ENCODE measurements at places on chromosomes 3 and 15.

GRCh38 chr3:129199366-129199765, 15.7 kb upstream of the CNBP start:
- DNase-seq, result no peak

GRCh38 chr3:105228696-105229095, 138.0 kb upstream of the ALCAM start:
- no peak for DNase-seq

GRCh38 chr3:193574488-193575070, 18.4 kb upstream of the OPA1 start:
- DNase-seq, result no peak

GRCh38 chr3:169827712-169828111, 15.0 kb upstream of the LRRC34 start:
- no peak for DNase-seq

DNA sequence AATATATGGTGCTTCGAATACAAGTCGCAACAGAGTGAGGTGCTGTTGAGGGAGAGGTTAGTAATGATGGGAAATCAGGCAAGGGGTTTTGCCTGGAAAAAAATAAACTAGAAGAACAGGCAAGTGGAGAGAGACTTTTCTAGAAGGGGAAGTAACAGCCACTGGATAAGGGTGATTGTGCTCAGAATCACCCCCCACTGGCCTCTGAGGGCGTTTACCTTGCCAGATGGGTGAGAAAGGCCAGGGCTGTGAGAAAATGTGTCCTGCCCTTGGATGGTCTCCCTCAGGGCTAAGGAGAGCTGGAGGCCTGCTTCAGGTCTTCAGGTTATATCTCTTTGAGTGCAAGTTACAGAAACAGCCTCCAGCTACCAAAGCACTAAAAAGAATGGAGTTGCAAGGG, 151.8 kb downstream of the MEX3B start:
- DNase-seq, result no peak

Measured in activated T-helper 1 cell treated with Interleukin-2 at 50 U/mL for 16 hours (primary cell).